GF-D8 (cell line): ENCODE measurements at places on chromosomes 2 and 18.

- DNase-seq: no peak
These were observed 173.3 kb downstream of the TMEM247 start for GRCh38 chr2:46652514-46653170.

DNA sequence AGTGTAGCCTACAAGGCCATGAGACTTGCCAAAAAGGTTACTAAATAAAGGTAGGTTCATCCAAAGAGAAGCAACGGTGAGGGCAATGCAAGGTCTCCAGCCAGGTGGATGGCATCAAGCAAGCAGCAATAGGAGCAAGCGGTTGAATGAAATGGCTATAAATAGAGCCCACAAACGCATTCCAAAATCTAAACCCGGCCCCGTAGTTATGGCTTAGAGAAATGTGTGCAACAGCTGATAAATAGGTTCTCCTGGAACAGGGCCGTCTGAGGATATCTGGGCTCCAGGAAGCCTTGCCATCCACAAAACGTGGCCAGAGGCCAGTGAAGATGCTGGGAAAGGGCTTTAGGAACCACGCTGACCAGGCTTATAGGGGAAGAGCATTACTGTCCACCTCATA is 146.1 kb upstream of the PID1 start:
- no peak for DNase-seq

- no peak for DNase-seq
These were observed 216.6 kb downstream of the HDAC4 start for GRCh38 chr2:239184179-239184578.

DNA sequence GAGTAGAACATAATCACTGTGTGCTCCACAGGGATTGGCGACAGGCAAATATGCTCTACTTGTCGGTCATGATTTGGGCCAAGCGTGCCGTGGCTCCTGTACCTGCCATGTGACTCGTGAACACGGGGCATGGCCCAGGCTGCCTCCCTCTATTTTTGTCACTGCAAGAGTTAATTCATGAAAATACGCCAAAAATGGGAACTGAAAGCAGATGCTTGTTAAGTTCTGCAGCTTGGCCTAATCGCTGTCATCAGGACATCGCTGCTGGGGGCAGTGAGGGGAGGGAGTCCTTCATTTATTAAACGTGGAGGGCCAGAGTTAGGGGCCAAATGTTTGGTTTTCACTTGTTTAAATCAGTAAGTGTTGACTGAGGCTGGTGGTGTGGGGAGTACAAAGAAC is 177.8 kb downstream of the BCL2 start:
- no peak for DNase-seq

DNA sequence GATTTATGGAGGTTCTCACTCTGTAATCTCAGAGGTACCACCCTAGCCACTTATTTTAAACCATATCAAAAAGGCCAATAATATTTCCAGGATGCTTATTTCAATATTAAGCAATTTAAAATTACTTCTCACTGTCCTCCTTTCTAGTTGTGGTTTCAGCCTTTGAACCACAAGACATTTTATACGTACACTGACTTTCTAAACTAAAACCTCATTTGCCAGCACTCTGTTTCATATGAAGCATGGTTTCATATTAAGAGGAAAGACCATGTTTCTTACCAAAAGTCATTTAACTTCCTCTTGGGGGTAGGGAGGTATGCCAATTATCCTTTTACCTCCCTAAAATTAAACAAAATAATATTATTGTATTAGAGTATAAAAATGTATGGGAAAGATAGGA is 399.8 kb downstream of the CDH7 start:
- no peak for DNase-seq

GRCh38 chr2:199985625-199986207 is 30.3 kb downstream of the MAIP1 start:
- peak; percentile 37 for DNase-seq

DNA sequence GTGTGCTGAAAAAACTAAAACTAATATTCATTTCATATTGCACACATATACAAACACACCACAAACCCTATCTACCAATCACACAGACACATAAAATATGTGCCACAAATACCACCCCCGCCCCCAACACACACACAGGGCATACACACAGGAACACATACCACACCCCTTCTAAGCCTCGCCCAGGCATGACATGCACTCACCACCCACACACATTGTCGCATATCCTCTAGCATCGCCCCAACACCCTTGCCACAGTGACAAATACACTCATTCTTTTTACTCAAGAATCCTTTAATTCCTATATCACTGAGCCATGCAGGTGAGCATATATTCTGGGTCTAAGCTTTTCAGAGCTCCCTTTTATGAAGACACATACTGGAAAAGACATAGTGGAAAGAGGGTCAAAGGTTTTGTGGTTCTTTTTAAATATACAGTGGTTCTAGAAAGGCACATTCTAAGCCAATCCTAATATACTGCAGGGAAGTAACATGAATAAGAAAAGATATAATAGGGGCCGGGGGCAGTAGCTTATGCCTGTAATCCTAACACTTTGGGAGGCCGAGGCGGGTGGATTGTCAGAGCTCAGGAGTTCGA is 24.5 kb upstream of the LCLAT1 start:
- DNase-seq: no peak

- DNase-seq: no peak
These were observed 14.8 kb downstream of the STRN start for GRCh38 chr2:36951574-36951973.

DNA sequence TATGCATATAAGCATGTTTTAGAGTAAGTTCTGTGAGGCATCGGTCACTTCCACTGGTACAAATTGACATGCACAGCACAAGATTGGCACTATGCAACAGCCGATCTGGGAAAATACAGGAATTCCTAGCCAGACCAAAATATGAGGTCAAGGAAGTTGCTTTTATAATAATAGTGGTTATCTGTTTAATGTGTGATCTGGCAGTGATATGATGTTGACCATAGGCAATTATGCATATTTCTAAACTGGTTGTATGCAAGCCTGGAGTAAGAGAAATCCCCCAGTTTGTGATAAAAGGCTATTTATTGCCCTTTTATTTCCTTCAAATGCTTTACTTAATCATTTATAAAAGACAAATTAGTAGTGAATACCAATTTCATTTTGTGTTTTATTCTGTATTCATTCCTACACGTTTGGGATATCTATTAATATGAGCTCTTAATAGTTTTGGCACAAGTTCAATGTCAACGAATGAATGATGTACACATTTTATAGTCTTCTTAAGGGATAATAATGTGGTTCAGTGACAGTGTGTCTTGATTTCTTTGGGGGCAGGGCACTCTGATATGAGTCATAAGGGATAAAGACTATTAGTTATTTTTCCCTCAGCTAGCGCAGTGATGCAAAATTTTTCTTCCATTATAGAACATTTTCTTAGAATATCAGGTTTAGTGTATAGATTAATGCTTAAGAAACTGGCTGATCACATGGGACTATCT is 34.7 kb upstream of the ZEB2 start:
- no peak for DNase-seq

DNA sequence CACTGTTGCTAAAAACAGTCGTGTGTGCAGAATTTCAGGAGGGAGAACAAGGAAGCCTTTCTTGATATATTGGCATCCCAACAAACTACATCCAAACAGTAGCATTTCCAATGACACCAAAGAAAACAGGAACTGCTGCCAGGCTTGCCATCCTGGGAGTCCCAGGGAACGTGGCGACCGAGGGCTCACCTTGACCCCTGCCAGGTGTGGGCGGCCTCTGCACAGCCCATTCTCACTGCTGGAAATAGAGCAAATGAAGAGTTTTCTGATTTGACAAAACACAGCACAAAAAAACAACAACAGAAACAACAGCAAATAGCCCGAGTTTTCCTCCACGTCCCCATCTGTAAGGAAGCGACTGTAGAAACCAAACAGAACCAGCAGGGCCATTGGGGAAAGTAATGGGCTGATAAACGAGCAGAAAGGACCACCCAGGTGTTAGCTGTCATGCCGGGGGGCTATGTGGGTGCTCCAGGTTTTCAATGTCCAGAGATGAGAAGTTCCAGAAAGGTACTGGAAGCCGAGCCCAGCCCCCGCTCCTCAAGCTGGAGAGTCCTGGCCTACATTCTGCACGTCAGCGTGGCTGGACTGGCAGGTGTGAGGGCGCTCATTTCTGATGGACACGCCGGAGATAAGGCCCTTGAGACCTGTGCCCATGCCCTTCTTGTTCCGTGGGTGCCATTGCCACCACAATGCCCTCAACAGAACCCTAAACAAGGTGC is 80.8 kb downstream of the TWIST2 start:
- no peak for DNase-seq

DNA sequence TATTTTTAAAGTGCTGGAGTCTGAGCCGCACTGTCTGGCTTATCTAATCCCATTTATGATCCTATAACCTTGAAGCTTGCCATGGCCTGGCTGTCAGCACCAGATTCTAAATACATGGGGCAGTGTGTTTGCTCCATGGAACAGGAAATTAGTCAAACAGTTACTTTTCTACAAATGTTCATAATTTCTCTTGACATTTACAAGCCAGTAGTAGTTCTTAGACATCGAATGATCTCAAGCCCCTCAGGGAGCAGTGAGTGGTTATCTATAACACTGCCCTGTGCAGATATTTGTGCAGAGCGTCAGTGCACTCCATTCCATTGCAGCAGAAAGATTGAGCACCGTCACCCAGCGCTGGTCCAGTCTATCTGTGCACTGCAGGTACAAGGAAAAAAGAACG is 205.2 kb downstream of the AGPS start:
- DNase-seq: no peak

DNA sequence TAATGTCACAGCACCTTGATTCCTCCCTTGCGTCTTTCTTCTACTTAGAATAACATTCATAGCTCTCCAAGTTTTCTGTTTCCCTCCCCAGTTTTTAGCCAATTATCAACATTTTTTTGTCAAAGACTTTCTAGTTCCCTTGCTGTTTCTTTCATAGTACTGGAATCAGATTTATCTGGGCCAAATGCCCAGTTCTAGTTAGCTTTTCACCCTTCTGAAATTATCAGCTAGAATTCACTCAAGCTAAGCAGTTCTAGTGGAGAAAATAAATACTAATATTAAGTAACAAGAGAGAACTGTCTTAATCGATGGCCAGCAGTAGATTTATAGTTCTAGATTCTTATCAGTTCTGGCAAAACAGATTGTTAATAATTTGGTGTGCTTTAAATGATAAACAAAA is 36.2 kb downstream of the EFEMP1 start:
- no peak for DNase-seq

- DNase-seq: no peak
These were observed 212.5 kb downstream of the GLI2 start for GRCh38 chr2:120947982-120948661.

GRCh38 chr2:125679903-125680302 is 976.1 kb upstream of the GYPC start:
- no peak for DNase-seq

- DNase-seq: no peak
These were observed 143.0 kb downstream of the ZNF516 start for GRCh38 chr18:76351961-76352581.

DNA sequence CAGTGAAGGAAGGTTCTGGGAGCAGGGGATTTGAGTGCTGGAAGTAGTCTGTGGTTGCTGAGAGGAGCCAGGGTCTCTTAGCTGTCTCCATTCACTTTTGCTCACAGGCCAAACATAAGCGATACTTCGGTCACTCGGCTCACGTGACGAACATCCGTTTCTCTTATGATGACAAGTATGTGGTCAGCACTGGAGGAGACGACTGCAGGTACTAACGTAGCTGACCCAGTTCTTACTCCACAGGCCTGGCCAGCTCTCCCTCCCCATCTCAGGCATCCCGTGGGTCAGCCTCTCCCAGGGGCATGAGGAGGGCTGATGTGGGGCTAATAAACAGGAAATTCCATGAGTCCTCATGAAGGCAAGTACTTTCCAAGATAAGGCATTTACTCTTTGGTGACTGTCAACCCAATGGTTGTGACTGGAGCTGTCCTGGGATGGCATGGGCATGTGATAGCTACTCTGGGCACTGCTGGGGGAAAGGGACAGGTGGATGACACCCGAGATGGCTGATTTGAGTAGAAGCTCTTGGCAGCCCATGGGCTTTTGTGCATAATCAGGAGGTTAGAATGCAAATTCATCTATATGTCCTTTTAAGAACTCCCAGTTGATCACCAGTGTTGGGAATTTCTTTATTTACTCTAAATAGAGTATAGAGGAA is 81.6 kb downstream of the RTN4 start:
- DNase-seq: no peak

DNA sequence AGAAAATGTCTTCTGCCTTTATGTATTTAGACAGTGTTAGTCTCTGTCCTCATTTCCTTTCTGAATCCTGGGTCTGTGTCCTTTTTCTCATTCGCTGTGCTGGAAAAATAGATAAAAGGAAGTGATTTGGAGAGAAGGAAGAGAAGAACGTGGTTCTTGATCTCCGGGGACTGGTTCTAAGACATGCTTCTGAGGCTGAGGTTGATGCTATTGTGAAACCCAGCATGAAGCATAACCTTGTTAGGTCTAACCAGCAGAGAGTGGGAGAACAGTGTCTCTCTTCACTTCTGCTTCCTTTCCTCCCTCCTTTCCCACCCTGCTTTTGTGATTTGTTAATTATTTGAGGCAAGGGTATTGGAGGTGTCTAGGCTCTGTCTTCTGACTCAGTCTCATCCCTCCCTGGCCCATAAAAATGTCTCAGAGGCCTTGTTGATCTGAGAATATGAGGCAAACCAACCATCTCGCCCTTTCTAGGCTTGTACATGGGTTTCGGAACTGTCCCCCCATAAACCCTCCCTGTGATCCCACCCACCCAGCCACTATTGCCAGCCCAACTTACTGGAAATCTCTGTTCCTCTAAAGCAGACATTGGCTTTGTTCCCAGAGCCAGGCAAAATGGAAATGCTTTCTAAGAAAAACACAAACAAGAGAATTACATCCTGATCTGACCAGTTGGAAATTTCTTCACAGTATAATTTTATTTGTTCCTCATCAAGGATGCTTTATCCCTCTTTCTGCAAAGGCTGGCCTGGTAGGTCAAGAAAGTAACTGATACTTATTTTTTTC is 360.6 kb upstream of the TNP1 start:
- DNase-seq: no peak

DNA sequence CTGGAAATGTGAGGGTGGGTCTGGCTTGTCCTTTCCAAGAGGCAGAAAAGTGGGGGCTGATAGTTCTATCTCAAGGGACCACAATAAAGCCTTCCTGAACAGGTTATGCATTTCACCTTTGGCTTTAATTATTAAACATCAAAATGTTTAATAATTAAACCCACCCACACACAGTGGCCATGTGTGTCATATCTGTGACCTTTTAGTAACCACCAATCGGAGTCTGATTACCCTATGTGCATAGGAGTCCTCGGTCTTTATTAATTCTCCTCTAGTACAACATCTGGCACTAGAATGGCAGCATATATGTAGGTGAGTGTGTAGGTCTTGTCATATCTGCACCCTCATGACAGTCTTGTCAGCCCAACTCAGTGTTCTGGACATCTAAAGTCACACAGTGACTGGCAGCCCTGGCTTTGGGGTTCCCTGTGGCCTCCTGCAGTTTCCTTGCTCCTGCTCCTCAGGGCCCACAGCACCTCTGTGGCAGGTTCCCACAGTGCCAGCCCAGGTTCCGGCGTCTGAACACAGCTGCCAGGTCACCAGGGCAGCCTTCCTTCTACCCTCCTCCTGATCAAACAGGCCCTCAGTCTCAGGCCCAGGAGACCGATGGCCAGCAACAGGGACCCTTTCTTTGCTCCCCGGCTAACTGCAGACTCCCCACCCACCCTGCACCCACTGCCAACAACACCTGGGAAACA is 100.9 kb downstream of the MTCL1 start:
- DNase-seq: no peak

GRCh38 chr18:42334931-42335330 is 379.9 kb downstream of the PIK3C3 start:
- DNase-seq: no peak

GRCh38 chr2:180443888-180444287 is 436.8 kb upstream of the CWC22 start:
- no peak for DNase-seq

GRCh38 chr2:163779970-163780597 is 44.3 kb upstream of the FIGN start:
- DNase-seq: no peak
